SJCRH30 (cell line): ENCODE measurements at places on chromosomes 13 and 19.

GRCh38 chr13:85819513-85819912 is 20.3 kb upstream of the SLITRK6 start:
- no peak for DNase-seq

- no peak for DNase-seq
These were observed 5.5 kb upstream of the KCTD4 start for GRCh38 chr13:45206340-45206739.

DNA sequence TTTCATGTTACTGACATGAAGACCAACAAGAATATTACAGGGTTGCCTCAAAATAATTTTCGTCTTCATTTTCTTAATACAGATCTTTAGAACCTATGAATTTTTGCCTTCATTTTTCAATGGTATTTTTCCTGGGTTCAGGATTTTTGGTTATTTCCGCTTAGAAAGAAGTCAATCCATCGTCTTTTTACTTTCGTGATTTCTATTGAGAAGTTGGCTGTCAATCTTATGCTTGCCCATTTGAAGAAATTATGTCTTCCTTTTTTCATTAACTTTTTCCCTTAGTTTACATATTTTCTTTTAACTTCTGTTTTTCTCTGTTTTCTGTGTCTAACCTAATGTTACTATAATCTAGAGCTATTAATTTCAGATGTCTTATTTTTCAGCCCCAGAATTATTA is 868.9 kb upstream of the SLC10A2 start:
- no peak for DNase-seq

DNA sequence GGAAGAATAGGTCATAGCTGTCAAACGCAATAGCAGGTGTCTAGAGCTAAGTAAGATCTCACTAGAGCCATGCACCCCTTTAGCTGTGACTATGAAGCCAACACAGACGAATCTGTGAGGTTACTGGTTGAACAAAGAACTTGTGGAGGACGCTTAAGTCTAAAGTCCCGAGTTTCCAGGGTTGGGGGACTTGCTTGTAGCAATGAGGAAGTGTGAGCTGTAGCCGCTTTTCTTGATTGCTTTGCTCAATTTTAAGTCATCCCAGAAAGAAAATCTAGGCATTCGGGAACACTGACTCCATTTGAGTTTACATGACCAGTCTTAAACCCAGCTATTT is 1.6 kb downstream of the GPC5 start:
- no peak for DNase-seq

DNA sequence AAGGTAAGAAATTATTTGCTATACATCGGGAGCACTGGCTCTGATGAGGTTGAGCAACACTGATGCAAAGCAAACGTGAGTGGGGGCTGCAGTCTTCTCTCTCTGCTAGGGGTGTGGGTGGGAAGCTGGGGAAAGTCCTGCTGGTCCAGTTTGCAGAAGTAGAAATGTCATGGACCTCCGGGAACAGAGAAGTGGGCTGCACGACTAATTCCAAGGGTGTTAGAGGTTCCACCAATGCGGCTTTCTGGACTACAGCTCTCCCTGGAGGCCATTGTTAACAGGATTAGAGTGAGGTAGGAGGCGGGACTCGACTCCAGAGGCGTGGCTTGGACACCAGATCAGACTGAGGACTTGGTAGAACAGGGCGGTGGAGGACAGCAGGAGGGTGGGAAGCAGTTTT is 5.7 kb upstream of the FBXO27 start:
- DNase-seq: peak; percentile 58

DNA sequence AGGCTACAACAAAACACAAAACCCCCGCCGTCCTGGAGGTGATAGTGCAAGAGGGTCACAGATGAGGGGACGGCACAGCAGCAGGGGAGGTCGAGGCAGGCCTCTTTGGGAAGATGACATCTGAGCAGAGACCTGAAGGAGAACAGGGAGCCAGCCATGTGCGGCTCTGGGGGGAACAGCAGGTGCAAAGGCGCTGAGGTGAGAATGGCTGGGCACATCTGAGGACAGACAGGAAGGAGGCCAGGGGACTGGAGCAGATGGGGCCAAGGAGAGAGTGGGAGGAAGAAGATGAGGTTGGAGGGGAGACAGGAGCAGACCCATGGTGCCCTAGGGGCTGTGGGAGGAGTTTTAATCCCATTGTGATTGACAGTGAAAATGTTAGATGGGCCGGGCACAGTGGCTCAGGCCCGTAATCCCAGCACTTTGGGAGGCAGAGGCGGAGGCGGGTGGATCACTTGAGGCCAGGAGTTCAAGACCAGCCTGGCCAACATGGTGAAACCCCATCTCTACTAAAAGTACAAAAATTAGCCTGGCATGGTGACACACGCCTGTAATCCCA is 1.8 kb upstream of the CKM start:
- DNase-seq: no peak

GRCh38 chr13:27026396-27026795 is 145.2 kb downstream of the USP12 start:
- DNase-seq: no peak

DNA sequence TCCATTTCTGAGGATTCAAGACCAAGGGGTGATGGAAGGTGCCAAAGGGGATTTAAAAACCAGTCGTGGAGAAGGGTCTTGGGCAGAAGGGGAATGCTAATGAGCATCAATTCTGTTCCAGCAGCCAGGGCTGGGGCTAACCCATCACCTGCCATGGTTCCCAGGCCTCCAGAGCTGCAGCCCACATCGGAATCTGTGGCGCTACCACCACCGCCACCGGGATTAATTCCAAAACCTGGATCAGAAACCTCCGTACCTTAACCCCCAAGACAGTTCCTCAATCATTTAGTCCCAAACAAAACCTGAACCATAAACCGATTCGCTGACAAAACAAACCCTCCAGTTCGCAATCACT is 583 bp downstream of the ZNF615 start:
- peak; percentile 10 for DNase-seq

GRCh38 chr19:11551603-11552235 is 7.3 kb downstream of the ELOF1 start:
- DNase-seq: no peak

GRCh38 chr13:21139374-21139773 is 37.0 kb downstream of the SKA3 start:
- no peak for DNase-seq

- no peak for DNase-seq
These were observed 1456.2 kb upstream of the SLC10A2 start for GRCh38 chr13:104522235-104523072.
